Stimulated activated CD8-positive, alpha-beta memory T cell treated with anti-CD3 and anti-CD28 coated beads, Interleukin-4, amount 100 ng/mL, for 1 hour (primary cell): ENCODE measurements at places on chromosomes 11 and 22.

GRCh38 chr11:76793391-76794291 lies 10.5 kb downstream of the TSKU start:
- no peak for DNase-seq

GRCh38 chr22:34776817-34777216 lies 289.1 kb upstream of the ISX start:
- DNase-seq: no peak

GRCh38 chr11:126282361-126282735 lies 545 bp upstream of the TIRAP start:
- DNase-seq: no peak

DNA sequence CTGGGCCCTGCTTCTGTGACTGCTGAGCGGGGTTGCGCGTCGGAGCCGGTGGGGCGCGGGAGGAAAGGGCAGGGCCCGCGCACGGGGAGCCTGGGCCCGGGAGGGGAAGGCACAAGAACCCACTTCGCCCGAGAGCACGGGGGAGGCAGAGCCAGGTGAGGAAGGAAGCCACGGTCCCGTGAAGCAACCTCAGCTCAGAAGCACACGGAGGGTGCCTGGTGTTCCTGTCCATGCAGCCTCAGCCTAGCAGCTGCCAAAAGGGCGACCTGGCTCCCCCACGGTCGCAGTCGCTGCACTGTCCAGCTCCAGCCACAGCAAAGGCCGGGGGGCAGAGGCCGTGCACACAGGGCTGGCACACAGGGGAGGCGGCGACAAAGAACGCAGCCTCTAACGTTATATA lies 9.3 kb upstream of the CDC42BPG start:
- no peak for DNase-seq

GRCh38 chr11:31804312-31805036 lies 6.6 kb downstream of the PAX6 start:
- no peak for DNase-seq

DNA sequence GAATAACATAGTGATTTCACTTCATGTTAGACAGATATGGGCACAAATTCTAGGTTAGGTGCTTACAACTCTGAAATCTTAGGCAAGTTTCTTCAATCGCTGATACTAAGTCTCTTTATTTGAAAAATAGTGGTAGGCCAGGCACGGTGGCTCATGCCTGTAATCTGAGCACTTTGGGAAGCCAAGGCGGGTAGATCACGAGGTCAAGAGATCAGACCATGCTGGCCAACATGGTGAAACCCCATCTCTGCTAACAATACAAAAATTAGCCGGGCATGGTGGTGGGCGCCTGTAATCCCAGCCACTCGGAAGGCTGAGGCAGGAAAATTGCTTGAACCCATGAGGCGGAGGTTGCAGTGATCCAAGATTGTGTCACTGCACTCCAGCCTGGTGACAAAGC lies 729.4 kb downstream of the METTL15 start:
- no peak for DNase-seq

DNA sequence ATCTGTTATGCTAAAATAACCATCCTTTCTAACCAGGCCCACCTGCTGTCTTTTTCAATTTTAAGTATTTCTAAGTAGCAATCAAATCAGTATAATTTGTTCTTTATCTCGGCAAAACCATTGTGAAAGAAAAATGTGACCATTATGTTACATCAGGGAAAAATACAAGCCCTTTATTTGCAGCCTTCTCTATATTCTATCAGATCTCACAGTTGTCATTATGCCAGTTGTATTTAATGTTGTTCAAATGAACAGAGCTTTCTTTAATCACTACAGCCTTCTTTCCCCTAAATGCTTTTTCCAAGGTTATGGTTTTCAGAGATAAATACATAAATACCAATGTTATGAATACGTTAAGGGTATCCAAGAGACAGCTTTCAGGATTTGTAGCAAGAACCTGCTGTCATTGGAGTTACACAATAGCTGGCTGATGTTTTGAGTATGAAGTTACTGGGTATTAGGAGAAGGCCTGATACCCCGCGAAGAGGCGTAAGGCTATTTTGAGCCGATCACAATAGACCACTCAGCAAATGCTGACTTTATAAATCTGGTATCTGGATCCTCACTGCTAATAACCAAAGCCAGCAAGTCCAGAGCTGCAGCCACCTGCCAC lies 406.3 kb downstream of the CADM1 start:
- DNase-seq: no peak

- no peak for DNase-seq
These were observed 97.7 kb upstream of the TOP3B start for GRCh38 chr22:22080270-22080669.

DNA sequence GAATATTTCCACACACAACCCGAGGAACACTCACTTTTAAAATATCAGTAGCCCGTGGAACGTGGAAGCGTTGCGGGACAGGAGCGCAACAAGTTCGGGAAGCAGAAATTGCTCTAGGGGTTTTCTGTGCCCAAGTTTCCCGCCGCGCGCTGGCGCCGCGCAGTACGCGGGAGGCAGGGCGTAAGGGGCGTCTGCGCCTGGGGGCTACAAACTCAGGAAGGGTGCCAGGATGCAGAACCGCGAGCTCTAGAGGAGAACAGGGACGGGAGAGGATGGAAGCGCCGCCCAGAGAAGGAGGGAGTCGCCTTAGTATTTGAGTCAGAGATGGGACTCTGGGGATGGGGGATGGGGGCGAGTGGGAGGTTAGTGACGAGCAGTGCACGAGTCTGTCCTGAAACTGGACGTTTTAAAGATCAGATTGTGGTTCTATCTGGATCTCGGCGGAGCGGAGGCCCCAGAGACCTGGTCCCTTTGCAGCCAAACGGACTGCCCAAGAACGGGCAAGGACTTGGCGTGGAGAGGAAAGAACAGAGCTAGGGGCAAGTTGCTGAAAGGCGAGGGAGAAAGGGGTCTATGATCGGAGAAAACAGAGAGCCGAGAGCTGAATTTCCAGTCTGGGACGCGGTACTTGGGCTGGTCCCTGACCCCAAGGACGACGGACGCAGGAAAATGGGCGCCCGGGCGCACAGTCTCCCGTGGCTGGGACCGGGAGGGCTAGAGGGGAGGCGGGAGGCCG lies 4.7 kb downstream of the BSX start:
- no peak for DNase-seq

GRCh38 chr11:16945671-16946469 lies 68.3 kb downstream of the PLEKHA7 start:
- DNase-seq: no peak
